ENCODE measurements at places on chromosomes 6 and 20.
A peak's percentile ranks its signal among the peaks of the same experiment; 100 is the strongest.

GRCh38 chr6:37251211-37251780, 6.3 kb upstream of the TBC1D22B start:
- DNase-seq, result no peak

GRCh38 chr6:157693867-157694266, 129.2 kb upstream of the SNX9 start:
- DNase-seq, result no peak

DNA sequence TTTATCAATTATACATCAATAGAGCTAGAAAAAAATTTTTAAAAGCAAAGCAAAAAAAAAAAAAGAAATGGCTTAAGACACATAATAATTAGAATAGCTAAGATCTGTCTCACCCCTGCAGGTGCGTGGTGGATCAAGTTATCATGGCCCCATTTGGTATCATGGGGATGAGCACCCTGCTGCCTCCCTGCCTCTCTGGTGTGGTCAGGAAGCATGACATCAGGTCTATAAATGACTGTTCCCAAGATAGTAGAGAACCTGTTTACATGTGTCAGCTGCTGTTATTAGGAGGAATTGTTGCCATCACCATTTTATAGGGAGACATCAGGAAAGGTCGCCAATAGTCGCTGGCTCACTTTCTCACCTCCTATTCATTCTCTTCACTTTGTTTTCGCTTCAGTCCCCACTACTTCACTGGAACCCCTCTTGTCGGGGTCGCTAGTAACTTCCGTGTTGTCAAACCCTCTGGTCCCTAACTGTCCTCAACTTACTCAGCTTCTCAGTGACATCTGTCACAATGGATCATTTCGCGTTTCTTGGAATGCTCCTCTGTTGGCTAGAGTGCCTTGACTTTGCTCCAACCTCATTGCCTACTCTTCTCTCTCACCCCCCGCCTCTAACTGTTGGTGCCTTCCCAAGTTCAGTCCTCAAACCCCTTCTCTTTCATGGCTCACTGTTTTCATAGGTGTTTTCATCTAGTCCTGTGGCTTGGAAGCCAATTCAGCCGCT, 4.7 kb downstream of the DNTTIP1 start:
- DNase-seq, result no peak

DNA sequence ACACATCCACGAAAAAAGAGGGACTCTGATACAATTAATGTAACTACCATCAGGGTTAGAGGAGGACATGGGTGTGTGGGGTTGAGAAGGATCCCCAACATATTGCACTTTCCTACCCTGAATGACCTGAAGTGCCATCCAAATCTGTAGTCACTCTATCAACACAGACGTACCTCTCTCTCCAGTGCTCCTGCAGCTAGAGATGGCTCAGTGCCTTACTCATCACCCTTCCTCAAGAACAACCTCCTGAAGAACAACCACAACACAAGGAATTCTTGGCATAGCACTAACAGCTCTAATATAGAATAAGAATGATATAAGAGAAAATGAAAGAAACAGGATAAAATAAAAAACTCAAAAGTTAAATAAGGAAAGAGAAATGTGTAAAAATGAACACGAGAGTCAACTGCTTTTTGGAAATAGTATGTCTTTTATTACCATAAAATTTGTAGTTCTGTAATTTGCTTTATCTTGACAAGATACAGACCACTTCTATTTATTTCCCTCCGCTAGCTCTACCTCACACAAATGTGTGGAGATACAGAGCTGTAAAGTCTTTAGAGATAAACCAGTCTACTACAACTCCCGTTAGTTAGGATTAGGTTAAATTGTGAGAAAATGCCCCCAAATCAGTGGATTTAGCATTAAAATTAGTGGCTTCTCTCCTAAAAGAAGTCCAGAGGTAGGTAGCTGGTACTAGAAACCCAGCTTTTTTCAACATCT, 63.9 kb downstream of the REV3L start:
- DNase-seq, result no peak

GRCh38 chr20:3863317-3863716, 16.7 kb downstream of the MAVS start:
- DNase-seq, result no peak

DNA sequence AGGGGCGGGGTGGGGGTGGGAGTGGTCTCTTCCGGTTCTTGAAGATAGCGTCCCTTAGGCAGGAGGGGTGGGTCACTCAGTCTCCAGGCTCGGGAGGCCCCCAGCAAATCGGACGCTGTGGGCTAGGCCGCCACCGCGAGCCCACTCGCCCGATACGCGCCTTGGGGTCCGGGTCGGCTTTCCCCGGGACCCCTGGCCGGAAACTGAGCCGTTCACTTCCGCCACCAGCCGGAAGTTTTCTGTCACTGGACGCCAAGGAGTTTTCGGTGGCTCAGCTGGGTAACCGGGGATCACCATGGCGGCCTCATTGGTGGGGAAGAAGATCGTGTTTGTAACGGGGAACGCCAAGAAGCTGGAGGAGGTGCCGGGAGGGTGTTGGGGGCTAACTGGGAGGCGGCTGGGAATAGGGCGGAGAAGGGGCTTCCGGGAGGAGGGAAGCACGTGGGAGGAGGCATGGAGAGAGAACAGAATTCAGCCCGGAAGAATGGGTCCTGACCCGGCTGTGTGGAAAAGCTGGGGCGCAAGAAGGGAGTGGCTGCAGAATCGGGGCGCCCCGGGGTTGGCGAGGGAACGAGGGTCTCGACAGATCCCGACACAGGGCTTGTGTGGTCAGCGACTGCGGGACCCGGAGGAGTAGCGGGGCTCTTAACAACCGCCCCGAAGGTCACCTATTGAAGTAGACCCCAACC, at the start of gene ITPA:
Gene ITPA (plus strand): TSS at position 242 of the 689 bp plus-strand sequence. CDS start 54 bp downstream, at position 296.
- DNase-seq, result peak; percentile 63

DNA sequence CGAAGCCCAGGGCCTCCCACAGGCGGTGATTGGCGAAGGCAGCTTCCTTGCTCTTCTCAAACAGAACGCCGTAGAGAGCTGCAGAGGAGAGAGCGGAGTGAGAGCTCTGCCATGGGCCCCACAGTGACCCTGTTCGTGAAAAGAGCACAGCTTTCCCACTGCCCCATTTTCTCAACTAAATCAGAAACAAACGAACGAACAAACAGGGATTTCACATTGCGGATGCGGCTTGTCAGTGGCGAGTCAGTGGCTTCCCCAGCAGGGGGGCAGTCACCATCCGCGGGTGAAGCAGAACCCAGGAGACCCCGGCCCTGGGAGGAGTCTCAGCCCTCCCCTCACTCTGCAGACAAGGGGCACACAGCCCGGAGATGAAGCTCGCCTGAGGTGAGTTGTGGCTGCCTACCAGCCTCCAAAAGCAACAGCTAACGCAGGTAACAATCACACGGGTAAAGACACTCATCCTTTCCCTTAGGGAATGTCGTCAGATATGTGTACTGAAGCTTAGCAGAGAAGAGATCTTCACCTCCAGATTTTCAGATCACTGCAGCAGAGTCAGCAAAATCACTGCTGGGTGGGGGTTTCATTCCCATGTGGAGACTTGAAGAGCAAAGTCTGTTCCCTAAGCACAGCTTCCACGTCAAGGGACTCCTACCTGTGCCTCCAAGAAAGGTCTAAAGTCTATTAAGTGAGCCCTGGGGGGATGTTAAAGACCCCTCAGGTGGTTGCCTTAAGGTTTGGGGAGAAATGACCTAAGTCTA, 51.2 kb upstream of the GPR31 start:
- no peak for DNase-seq

- no peak for DNase-seq
These were observed 211.9 kb upstream of the PMEPA1 start for GRCh38 chr20:57921676-57922075.

DNA sequence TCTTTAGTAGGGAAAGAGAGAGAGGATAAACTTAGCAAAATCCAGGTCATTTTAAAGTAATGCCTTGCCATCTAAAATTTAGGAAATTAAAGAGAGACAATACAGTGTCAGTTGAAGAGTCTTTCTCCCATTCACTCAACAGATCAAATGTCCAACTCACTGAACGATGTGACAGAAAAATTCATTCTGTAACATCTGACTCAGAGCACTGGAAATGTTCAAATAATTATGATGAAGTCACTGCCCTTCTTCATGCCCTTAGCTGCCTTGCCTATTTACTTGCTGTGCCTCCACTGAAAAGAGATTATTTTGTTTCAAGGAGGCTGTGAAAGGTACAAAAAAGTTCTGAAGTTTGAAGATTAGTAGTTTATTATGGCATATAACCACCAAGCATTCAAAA, 434.8 kb downstream of the ADGRB3 start:
- DNase-seq, result no peak

GRCh38 chr20:47033665-47034064, 139.0 kb downstream of the EYA2 start:
- DNase-seq, result no peak

- DNase-seq, result no peak
These were observed at the start of gene OPRL1 for GRCh38 chr20:64080013-64080812. OPRL1 (plus strand) TSS chr20:64080082; CDS start chr20:64092721, 12,639 bp downstream.

- DNase-seq, result no peak
These were observed 49.3 kb downstream of the PHIP start for GRCh38 chr6:79028641-79029314.

GRCh38 chr6:119620846-119621555, 271.4 kb upstream of the MAN1A1 start:
- DNase-seq, result no peak

- peak; percentile 78 for DNase-seq
These were observed 9.7 kb upstream of the ATXN1 start for GRCh38 chr6:16770701-16771569.

- no peak for DNase-seq
These were observed 215.8 kb downstream of the UTRN start for GRCh38 chr6:144500892-144501291.

DNA sequence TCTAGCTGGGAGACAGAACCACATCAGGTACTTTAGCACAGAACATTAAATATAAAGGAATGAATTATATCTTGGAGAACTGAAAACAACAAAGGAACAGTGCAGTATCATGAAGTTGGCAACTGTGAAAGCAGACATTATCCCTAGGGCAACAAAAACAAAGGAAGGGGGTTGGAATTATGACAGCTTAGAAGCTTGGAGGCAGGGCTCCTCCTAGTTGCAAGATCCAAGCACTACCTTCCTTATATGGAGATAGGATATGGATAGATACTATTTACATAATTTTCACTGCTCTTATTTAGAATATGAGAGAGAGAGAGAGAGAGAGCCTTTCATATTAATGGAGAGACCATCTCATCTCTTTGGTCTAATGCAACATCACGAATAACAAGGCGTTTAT, 27.0 kb downstream of the TMEM14A start:
- no peak for DNase-seq

DNA sequence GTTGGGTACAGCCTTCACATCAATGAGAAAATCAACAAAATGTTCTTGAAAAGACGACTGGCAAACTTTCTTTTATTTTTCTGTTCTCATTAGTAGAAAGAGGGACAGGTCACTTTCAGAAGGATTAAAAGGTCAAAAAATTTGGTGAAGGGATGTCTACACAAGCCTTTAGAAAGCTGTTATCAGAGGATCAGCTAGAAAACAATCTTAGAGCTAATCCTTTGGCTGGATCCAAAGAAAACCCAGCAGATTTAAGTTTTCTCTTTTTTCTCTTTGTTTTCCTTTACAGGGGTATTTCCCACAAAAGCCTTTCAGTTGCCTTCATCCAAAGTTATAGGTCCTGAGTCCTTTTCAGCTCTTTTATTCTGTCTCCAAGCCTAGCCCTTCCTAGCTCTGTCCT, 57.3 kb upstream of the EDN1 start:
- DNase-seq, result no peak

- no peak for DNase-seq
These were observed 434.7 kb downstream of the BCKDHB start for GRCh38 chr6:80541181-80541580.

DNA sequence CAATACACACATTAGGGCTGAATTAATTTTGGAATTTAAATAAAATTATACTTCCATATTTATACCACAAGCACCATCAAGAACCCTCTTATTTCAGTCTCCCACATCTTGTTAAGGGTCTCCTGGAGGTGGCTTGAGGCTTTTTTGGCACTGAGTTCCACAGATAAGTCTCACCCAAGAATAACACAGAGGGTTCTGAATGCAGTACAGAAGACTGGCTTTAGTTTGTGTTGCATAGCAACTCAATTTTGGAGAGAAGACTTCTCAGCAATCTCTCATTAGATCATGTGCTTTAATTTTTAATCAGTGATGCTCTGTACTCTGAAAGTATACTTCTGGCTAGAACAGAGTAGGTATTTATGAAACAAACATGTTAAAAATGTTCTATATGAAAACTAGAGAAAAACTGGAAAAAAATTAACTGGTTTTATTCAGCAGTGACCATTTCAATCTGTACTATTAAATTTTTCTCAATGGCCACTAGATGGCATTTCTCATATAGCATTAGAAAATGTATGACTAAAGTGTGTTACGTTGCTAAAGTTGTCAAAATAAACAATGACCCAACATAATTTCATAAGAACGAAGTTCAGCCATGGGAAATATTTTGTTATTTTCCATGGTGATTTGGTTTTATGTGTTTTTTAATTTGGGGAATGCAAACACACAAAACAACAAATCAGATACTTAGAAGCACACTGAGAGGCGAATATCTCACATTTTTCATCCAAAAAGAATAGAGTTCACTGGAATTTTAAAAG, 32.7 kb upstream of the MAP7 start:
- DNase-seq, result no peak

- DNase-seq, result no peak
These were observed 43.3 kb downstream of the FYN start for GRCh38 chr6:111829998-111830397.
